ENCODE measurements at places on chromosomes 3 and 15. TPM values are rescaled to one million over a fixed set of nuclear protein-coding genes. Genes with fewer than 3 reads are reported as not detected.
A peak's percentile ranks its signal among the peaks of the same experiment; 100 is the strongest.

FBXO40 gene
- total RNA-seq = not detected

DNA sequence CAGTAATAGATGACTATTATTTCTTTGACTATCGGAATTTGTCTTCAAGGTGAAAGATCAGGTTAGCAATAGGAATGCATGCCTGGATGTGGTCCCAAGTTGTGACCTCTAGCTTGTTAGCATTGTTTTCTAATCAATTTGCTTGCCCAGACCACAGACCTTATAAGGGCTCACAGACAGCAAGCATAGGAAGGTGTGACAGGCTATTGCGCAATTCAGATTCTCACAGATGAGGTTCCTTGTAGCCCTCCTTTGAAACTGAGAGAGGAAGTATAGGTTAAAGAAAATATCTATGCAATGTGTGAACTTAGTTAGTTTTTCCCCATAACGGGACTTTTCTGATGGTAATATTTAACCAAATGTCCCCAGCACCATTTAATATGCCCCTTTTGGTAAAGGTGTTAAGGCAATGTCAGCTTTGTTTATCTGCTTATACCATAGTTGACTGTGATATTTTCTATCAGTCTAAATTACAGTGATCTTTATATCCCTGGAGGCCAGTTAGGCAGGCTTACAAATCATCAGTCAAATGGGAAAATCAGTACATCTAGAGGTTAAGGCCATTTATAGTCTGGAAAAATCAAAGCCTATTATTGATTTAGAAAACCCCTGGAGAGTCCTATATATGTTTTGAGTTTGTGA is 168.1 kb upstream of the MBNL1 start:
- peak; percentile 25 for DNase-seq

- no peak for DNase-seq
Observed at GRCh38 chr3:72093270-72093991, 308.5 kb upstream of the PROK2 start.

AMT gene
- 1.3 TPM for total RNA-seq

DNA sequence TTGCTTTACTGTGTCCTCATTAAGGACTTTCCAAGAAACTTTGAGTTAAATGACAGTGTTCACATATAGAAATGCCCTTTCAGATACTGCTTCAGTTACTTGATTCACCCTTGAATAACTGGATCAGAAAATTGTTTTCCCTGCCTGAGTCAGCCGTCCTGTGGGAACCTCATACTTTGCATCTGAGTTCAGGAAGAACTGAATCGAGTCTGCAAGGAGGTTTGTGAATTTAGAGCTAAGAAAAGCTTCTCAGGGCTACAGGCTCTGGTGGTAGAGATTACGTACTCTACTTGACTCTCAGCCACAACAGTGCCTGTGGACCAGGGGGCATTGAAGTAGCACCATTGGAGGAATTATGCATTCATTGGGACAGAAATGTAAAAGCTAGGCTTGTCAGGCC is 252.4 kb upstream of the C2CD4B start:
- DNase-seq = no peak

- no peak for DNase-seq
Observed at GRCh38 chr3:157086060-157086750, 73.7 kb downstream of the CCNL1 start.

- peak; percentile 53 for DNase-seq
Observed at GRCh38 chr3:1082108-1082507, 10.7 kb upstream of the CNTN6 start.

DNA sequence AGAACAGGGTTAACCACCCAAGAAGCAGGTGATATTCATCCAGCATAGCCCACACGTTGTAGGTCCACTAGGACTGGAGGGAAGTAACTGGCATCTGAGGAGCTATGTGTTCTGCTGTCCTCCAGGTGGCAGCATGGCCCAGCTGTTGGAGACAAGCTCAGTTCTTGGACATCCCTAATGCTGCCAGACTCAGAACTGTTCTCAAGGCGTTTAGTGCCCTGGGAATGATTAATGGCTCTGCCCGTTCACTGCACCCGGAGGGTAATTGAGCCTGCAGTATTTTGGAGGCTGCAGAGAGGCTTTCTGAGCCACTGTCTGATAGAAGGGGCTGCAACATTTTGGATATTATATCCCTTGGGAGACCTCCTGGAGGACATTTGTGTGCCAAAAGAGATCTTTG is 521.3 kb upstream of the SEMA6D start:
- peak; percentile 82 for DNase-seq

GP5 gene
- not detected for total RNA-seq

- peak; percentile 29 for DNase-seq
Observed at GRCh38 chr3:72234391-72234790, 449.4 kb upstream of the PROK2 start.
